ENCODE measurements at places on chromosomes 7 and 10.

DNA sequence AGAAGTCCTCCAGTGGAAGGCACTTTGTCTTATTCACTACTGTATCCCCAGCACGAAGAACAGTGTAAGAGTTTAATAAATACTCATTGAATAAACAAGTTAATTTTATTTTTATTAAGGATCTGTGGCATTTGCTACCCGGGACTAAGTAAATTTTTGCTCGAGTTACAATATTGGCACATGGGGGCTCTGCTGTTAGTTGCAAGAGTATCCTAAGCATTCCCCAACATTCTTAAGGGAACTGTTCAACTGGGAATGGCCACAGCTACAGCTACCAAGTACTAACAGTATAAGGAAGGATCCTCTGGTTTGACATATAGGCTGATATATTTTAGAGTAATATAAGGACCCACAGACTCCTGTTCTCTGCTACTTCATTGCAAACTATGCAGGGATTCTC lies 8.7 kb upstream of the LRRTM3 start:
- DNase-seq: no peak

DNA sequence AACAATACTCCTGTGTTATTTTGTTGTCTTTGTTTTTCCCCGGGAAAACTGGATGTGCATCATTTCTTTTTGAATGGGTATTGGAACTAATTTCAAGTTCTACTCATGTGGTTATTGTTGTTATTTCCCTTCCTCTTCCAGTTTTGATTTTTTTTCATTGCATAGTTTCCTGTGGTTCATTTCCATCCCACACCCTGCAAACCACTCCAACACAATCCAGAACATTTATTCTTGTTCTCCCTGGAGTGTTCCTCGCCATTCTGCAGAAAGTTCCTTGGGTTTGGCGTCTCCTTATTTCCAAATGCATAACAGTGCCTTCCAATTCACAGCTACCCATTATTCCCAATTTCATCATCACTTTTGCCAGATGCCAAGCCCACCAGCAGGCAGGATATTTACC lies 775.1 kb downstream of the TNS3 start:
- DNase-seq: no peak

- no peak for DNase-seq
Measured at GRCh38 chr10:1605999-1606940, 131.1 kb downstream of the ADARB2 start.

DNA sequence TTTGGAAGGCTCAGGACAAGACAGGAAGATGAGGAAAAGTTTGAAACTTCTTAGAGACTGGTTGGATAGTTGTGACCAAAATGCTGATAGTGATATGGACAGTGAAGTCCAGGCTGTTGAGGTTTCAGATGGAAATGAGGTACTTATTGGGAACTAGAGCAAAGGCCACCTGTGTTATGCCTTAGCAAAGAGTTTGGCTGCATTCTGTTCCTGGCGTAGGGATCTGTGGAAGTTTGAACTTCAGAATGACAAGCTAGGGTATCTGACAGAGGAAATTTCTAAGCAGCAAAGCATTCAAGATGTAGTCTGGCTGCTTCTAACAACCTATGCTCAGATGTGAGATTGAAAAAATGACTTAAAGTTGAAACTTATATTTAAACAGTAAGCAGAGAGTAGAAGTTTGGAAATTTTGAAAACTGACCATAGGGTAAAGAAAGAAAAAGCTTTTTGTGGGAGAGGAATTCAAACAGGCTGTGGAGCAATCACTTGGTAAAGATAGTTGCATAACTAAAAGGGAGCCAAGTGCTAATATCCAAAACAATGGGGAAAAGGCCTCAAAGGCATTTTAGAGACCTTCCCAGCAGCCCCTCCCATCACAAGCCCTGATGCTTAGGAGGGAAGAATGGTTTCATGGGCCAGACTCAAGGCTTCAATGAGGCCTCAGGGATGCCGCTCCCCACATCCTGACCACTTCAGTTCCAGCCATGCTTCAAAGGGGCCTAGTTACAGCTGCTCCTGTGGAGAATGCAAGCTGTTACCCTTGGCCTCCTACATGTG lies 415.1 kb downstream of the INHBA start:
- no peak for DNase-seq

- no peak for DNase-seq
Measured at GRCh38 chr10:60260321-60260720, 129.4 kb downstream of the ANK3 start.

- peak; percentile 32 for DNase-seq
Measured at GRCh38 chr7:144019457-144019856, 19.3 kb downstream of the OR6B1 start.

GRCh38 chr10:60428387-60428737 lies 38.7 kb upstream of the ANK3 start:
- DNase-seq: no peak

All from common myeloid progenitor, CD34-positive (primary cell).